K562 (cell line): ENCODE measurements at places on chromosomes 1 and 21. TPM values are rescaled to one million over a fixed set of nuclear protein-coding genes. Genes with fewer than 3 reads are reported as not detected.

Gene KRTAP19-3
- total RNA-seq = not detected in 2 replicates

Gene NHLH2
- total RNA-seq = not detected in 2 replicates

Gene MRPL55
- total RNA-seq = 112 and 120 TPM in 2 replicates

Gene RAB3GAP2
- 48.7 and 50.0 TPM in 2 replicates for total RNA-seq

Gene KDF1
- total RNA-seq = 1.9 and 2.4 TPM in 2 replicates

Gene TAS1R2
- not detected in 2 replicates for total RNA-seq

Gene LCE3E
- not detected in 2 replicates for total RNA-seq

Gene FAM78B
- total RNA-seq = 0.35 and 0.36 TPM in 2 replicates

Gene AMY2A
- total RNA-seq = 0.33 and 0.65 TPM in 2 replicates

Gene SH2D5
- 0.11 TPM in 1 of 2 replicates, not detected in the other for total RNA-seq

Gene DDX59
- 17.9 and 19.9 TPM in 2 replicates for total RNA-seq

- DNase-seq = no peak
These were observed 3.4 kb downstream of the LACTBL1 start for GRCh38 chr1:22969304-22969709.

- no peak for DNase-seq
These were observed 10.8 kb downstream of the MATN1 start for GRCh38 chr1:30712583-30712982.

- no peak for DNase-seq
These were observed 24.2 kb upstream of the CR2 start for GRCh38 chr1:207429963-207430362.

- DNase-seq = peak; percentile 61
These were observed 121.0 kb upstream of the IRF2BP2 start for GRCh38 chr1:234730770-234731568.

DNA sequence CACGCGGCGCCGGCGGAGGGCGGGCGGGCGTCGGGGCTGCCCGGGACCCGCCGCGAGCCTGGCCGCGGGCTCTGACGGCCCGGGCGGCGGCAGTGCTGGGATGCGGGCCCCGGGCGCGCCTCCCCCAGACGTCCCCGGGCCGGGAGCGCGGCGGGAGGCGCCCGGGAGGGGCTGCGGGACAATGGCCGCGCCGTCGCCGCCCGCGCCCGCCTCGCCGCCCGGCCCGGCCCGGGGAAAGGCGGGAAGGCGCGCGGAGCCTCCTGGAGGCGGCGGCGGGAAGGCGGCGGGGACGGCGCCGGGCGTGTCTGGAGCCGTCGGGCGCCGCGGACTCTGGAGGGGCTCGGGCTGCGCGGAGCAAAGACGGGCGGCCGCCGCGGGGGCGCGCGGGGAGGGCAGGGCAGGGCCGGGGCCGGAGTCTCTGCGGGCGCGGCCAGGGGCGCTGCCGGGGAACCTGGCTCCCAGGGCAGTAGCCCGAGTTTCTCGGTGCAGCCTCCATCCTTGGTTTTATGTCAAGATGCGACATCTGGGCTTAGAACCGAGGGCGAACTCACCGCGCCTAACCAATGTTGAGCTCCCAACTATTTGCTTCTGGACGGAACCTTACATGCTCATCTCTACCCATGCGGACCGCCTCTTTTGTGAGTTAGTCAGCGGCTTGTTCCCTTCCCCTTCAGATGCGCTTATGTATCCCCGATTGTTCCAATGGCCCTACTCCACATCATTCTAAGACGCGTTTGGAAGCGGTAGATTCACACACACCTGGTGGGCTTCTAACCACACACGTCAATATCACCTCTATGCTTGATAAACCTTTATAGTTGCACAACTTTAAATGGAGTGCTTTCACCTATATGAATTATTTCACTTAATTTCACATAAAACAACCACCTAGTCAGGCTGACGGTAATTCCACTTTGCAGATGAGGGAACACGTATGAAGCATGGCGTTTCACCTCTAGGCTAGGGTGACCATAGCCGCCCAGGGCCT is 651 bp downstream of the ZBTB8A start:
- peak; percentile 71 for DNase-seq

GRCh38 chr1:34529935-34530859 is 224.7 kb upstream of the GJB5 start:
- no peak for DNase-seq

- DNase-seq = no peak
These were observed 3.8 kb downstream of the COLGALT2 start for GRCh38 chr1:184033711-184034167.

DNA sequence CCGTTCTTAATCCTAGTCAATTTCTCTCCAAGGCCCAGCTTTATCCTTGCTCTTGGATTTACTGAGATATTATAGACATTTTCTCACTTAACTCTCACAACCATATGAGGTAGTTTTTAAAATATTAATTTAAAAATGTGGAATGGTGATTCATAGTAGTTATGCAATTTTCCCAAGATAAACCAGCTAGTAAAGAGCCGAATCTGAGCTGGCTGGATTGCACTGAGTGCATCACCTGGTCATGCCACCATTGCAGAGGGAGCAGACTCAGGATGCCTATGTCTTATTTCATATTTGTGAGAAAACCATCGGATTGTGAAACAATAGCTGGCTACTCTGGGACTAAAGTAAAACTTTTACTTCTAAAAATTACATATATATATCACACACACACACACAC is 494.0 kb downstream of the KCNT2 start:
- DNase-seq = no peak

- DNase-seq = no peak
These were observed 78.2 kb downstream of the MAP3K7CL start for GRCh38 chr21:29208682-29209059.

DNA sequence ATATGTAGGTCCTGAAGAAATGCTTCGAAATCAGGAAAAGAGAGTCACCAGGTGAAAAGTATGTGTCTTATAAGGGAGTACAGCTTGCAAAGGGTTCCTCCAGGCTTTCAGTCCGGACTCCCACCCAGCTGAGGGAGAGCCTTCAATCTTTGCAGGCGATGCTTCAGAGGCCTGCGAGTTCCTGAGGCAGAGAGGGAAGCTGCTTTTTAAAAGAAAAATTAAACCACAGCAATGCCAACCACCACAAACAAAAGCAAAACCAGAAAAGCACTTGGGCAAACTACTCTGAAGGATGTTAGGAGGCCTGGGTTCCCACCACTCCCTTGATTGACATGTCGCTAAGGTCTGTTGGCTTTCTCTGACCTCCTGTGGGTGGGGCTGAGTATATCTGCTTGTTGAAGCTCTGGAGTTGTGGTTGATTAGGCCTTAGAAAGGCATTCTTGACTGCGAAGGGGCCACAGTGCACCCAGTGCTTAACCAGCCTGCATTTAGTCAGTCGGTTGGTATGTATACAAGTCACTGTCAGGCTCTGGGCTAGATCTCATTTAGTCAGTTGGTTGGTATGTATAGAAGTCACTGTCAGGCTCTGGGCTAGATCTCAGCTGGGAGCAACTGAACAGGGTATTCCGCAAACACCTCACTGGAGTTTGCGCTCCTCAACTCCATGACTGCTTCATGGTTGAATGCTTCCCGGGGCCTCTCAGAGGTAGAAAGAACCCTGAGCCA is 1.2 kb downstream of the NIPAL3 start:
- peak; percentile 79 for DNase-seq

GRCh38 chr1:41766546-41766945 is 152.2 kb downstream of the HIVEP3 start:
- DNase-seq = no peak

- DNase-seq = no peak
These were observed 45.9 kb downstream of the FAAP20 start for GRCh38 chr1:2148691-2149090.

- peak; percentile 1 for DNase-seq
These were observed 455.0 kb downstream of the BRINP3 start for GRCh38 chr1:190022709-190023108.

DNA sequence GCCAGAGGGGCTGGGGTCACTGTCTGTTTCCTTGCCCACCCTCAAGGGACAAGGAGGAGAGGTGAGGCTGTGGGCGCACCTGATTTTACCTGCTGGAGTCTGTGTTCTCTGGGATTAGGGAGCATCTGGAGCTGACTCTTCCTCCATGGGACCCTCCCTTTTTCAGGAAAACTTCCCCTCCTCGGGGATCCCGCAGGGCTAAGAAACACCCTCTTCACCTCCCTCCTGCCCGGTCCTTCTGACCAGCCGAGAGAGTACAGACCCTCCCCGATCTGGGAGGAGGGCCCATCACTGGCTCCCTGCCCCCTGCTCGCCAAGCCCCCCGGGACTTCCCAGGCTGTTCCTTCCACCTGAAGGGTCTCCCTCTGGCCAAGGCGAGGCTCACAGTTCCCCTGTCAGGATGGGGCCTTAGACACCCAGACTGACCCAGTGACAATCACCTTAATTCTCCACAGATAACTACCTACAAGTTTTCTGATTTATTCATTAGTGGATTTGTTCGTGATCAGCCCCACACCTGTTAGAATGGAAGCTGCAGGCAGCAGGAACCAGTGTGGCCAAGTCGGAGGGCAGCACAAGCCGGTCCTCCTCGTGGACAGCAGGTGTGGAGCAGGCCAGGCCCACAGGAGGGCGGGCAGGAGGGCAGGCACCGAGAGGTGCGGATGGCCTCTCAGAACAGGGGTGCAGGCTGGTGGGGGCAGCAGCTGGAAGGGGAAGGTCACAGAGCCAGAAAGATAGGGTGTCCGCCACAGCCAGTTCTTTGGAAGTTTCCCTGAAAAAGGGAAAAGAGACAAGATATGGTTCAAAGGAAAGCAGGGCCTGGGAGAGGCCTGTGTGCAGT is 15.9 kb upstream of the SAMD11 start:
- DNase-seq = no peak

GRCh38 chr1:194535369-194535768 is 1349.0 kb upstream of the B3GALT2 start:
- peak; percentile 28 for DNase-seq

DNA sequence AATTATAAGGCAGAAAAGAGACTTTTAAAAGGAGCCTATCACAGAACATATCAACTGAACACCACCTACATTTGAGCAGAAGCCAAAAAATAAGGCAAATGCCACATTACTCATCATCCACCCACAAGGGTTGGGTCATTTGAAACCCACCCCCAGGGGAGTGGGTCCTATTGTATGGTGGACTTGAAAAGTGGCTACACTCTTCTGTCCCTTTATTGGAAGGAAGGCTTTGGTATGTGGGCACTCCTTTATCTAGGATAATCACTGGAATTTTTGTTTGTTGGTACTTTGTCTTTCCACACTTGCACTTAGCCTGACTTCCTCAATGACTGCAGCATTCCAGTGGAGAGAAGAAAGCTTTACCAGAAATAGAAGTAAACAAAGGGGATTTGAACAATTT is 157.2 kb upstream of the COL11A1 start:
- no peak for DNase-seq

- DNase-seq = no peak
These were observed 102.7 kb upstream of the GCLM start for GRCh38 chr1:94011709-94012595.

DNA sequence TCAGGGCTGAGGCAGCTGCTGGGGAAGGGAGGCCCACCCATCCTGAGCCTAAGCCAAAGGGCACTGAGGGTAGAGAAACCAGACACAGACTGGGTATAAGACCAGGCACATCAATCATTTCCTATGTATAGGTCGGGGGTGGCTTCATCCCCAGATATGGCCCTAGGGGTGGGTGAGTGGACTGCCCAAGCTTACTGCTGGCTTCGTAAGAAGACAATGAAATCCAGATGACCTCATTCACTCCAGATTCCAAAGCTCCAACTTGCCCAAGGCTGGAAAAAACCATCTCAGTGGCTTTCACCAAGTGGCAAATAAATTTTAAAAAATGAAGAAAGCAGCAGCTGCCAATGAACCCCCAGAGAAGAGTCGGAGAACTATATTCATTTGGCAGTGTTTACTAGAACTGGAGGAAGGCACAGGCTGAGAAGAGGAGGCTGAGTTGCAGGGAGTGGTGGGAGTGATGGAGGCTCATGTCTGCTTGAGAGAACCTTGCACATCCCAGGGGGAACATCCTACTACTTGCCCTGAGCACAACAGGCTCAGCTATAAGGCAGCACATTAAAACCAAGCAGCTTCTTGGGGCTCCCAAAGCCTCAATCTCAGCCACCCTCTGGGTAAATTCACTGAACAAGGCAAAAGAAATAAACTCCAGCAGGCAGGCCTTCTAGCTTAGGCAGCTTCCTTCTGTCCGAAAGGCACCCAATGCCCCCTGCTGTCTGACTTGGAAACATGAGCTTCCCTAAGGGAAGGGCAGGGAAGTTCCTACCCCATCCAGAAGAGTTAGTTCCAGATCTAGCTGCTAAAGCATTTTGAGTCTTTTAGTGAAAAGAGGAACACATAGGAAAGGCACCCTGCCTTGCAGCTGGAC is 14.1 kb downstream of the PEA15 start:
- DNase-seq = no peak
